Left forelimb (tissue), 1 donor: ENCODE measurements at places on chromosomes 5 and 9.

GRCh38 chr9:11233696-11234095 lies 620.9 kb upstream of the PTPRD start:
- no peak for DNase-seq

- DNase-seq = no peak
Observed at GRCh38 chr5:165076686-165077085, 1571.3 kb downstream of the MAT2B start.

GRCh38 chr5:73304381-73304780 lies 131.4 kb downstream of the TMEM174 start:
- no peak for DNase-seq

- no peak for DNase-seq
Observed at GRCh38 chr5:92380069-92380770, 997.1 kb upstream of the ARRDC3 start.

- DNase-seq = no peak
Observed at GRCh38 chr5:62652225-62652624, 73.6 kb downstream of the LRRC70 start.

DNA sequence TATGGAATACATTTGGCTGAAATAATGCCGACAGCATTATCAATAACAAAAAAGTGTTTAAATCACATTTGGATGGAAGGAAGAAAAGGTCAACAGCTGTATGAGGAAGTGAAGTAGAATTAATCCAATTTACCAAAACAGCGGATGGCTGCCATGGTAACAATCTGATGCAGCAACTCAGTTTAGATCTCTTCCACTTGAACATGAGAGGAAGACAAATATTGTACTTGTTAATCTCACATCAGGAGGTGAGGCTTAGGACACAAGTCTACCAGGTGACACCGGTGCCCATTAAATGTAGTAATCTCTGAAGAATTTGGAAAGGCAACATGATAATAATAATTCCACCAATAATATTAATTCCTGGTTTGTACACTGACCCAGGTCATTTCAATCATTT lies 2.4 kb downstream of the RASEF start:
- DNase-seq = no peak

DNA sequence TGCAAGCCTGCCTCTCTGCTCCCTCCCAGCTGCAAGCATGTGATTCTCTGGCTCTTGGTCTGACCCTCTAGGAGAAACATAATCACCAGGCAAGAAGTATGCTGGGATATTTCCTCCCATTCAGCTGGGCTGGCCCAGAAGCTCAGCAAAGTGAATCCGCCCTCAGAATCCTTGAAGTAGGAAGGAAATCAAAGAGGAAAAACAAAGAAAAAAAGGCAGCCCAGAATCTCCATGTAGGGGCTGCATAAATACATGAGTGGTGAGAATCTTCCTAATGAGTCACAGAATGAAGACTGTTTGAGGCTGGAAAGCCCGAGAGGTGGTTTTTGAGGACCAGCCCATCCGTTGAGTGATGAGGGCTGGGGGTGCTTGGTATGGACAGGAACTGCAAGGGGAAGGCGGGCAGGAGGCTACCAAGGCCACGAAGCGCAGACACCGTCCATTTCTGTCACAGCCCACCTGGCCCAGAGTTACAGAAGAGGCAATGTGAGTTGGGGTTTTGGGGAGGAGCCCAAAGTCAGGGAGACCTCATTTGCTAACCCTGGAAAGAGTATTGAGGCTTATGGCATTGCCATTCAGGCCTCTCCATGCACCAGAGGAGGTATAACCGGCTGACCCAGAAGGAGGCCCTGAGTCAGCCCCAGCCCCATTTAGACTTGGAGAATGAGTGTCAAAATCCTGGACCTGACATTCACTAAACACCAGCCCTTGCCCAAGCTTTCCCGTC lies 33.4 kb upstream of the TGFBR1 start:
- no peak for DNase-seq

DNA sequence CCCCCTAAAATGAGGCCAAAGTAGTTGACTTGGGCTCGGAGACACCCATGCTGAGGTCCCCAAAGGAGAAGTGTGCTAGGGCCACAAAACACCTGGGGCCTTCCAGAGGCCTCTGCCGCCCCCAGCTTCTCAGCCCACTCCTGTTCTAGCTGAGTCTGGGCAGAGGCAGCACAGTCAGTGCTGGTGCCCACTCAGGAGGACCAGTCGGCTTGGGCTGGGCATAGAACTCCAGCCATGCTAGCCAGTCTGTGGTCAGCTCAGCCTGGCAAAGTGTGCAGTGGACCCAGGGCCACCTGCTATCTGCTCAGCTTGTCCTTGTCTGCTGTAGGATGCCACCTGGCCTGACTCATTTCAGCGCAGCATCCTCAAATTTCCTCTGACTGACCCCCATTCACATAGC lies 254.6 kb downstream of the FSTL4 start:
- no peak for DNase-seq

DNA sequence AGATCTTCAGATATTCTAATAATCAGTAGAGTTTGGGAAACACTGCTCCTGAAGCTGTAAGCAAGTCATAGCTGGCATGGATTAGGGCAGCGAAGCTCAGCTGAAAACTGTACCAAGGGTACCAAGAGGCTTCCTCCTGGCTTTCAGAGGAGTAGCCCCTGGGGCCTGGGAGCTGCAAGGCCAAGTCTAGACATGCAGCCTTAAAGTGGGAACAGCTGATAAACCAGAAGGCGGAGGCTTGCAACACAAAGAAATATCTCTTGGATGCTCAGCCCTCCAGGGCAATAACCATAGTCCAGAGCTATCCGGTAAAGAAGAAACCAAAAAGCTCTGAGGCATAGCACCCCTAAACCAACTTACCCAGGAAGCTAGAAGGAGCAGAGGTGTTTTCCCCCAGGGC lies 51.5 kb downstream of the MRPS30 start:
- no peak for DNase-seq

DNA sequence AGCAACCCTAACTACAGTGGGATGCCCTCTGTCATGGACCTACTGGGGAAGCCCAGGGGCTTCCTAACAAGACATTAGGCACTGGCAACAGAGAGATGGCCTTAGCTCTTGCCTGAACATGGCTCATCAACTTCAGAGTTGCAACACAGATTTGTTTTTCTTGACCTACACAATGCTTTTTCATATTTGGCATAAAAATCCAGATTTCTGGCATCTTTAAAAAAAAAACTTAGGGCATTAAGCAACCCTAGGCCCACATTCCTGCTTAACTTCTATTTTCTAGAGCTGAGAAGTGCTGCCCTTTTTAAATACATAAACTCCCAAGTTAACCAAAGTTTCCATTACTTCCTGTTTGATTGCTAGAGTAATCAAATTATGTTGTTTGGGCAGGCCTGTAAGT lies 8.0 kb downstream of the GRIA1 start:
- no peak for DNase-seq

DNA sequence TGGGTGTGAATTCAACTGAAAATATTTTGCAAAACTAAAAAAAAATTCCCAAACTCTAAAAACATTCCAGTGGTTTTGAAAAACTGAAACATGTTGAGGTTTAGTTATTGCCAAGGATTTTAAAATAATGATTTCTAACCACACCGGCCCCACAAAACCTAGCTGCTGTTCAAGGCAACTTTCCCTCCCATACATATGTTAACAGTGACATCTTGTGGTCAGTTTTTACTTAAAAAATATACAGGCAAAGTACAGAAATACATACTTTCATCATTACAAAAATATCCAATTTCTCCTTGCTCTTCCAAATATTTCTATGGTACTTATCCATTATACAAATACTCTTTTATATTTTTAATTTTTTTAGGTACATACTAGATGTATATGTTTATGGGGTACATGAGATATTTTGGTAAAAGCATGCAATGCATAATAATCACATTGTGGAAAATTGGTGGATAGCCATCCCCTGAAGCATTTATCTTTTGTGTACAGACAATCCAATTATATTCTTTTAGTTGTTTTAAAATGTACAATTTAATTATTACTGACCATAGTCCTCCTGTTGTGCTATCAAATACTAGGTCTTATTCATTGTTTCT lies 34.4 kb upstream of the MRPS30 start:
- DNase-seq = no peak

DNA sequence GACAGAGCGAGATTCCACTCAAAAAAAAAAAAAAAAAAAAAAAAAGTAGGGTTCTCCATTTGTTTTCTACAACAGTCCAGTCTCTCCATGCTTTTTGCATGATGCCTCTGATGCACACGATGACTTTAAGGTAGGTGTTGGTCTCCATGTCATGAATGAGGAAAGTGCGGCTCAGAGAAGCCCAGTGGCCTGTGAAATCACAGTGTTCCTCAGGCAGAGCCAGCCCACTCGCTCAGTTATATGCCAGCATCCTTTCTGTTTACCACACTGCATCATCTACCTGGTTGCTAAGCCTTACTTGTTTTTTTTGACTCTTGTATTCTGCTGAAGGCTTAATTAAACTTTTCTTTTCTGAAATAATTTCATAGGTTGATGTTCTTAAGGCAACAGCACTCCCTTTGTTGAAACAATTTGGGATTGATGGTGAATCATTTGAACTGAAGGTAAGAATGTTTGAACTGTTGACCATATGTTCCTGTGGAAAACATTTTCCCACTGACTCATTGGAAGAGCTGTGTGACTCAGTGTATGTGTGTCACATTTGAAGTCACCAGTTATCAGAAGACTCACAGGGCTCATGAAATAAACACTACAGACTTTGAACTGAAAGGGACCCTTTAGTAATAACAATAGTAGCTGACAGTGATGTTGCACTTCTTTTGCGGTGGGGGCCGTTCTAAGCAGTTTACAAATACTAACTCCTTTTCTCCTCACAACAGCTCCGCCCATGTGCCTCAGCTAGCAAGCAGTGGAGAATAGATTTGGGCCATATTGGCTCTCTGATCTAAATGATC lies 40.2 kb downstream of the RCL1 start:
- DNase-seq = no peak

- DNase-seq = no peak
Observed at GRCh38 chr9:70830618-70831017, 290.8 kb downstream of the TRPM3 start.

- DNase-seq = no peak
Observed at GRCh38 chr5:96733771-96734500, 71.8 kb downstream of the CAST start.

GRCh38 chr9:14565352-14566016 lies 127.7 kb downstream of the ZDHHC21 start:
- DNase-seq = no peak

DNA sequence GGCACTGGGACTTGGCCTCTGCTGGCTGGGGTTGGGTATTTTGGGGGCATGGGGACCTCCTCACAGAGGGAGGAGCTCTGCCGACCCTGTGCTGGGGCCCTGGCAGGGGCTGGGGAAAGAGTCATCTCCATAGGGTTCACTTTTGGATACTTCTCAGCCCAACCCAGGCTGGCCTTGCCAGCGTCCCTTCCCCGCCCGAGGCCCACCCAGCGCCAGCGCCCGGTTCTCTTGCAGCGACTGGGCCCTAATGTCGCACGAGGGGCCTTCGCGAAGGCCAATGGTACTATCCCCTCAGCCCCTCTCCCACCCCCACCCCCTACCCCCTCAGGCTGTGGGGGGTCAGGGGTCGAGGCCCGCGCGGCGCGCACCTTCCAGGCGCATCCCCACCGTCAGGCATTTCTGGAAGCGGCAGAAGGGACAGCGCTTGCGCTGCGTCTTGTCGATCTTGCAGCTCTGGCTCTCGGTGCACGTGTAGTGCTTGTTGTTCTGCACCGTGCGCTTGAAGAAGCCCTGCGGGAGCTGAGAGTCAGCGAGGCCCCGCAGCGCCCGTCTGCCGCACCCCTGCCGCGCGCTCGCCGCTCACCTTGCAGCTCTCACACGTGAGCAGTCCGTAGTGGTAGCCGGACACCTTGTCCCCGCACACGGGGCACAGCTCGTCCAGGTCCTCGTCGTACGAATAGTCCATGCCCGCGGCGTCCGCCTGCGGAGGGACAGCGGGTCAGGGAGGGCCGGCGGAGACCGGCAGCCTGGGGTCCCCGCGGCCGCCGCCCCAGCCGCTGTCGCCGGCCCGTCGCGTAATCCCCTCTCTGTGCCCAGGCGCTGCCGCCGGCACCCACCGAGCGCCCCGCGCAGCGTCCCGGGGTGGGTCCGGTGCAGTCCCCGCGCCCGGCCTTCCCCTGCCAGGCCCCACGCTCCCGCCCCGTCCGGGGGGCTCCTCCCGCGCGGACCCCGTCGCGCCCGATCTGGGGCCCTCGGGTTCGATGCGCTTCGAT lies 4.2 kb downstream of the NR5A1 start:
- no peak for DNase-seq

DNA sequence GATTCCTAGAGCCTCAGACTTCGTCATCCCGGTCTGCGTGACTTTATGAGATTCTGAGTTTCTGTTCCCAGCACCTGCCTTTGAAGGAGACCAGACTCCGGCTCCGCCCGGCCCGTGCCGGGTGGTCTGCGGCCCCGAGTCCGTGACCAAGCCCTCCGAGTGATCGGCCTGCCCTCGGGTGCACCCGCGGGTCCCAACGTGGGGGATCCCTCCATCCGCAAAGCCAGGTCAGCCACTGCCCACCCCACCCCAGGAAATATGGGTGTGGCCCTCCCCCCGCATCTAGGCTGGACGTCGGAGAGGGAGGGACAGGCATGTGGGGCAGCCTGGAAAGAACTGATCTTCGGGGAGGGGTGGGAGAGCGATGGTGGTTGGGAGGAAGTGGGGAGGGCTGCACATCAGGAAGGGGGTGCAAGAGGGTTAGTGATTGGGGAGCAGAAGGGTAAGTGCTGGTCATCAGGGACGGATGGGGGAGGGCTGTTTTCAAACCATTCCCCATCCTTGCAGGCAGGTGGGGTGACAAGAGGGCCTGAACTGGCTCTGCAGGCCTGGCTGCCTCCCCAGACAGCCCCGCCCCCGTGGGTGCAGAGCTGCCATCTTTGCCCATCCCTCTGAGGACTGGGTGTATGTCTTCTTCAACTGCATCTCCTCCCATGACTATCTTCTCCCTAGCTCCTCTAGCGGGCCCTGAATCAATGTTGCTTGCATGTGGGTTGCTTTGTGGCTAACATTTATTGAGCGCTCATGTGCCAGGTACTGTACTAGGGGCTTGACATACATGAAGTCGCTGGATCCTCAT lies 747 bp downstream of the LRSAM1 start:
- DNase-seq = peak; percentile 73

DNA sequence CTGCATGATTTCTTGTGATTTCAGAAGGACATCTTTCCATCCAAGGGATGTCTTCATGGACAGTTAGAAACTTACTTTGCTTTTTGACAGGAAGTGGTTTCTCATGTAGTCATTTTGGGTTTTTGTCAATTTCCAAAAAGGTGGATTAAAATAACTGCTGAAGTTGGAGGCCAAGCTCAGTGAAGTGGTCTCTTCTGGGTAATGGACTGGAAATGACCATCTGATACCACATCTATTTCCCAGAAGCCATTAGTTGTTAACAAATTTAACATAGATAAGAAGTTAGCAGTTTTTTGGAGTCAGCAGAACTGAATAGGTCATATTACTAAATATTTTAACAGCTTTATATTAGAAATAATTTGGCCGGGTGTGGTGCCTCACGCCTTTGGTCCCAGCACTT lies 86.2 kb upstream of the MYO10 start:
- no peak for DNase-seq

- DNase-seq = no peak
Observed at GRCh38 chr5:168851902-168852321, 272.7 kb upstream of the PANK3 start.

DNA sequence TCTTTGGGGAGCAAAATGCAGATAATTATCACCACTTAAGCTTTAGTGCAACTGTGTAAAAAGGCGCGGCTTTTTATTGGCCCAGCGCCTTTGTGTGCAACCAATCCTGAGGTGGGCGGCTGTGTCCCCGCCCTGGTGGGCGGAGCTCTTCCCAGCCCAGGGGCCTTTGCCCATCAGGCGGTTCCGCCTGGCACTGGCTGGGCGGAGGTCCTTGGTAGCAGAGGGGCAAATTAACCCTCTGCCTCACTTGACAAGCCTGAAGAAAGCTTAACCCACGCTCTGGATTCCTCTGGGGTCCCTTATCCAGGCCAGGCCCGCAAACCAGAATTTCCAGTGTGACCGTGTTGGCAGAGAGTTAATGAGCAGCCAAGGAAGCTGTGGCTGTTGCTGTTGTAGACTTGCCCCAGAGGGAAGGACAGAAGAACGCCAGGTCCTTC lies 12.8 kb upstream of the NIPAL4 start:
- DNase-seq = no peak
